ENCODE measurements at places on chromosomes 6 and 20.

DNA sequence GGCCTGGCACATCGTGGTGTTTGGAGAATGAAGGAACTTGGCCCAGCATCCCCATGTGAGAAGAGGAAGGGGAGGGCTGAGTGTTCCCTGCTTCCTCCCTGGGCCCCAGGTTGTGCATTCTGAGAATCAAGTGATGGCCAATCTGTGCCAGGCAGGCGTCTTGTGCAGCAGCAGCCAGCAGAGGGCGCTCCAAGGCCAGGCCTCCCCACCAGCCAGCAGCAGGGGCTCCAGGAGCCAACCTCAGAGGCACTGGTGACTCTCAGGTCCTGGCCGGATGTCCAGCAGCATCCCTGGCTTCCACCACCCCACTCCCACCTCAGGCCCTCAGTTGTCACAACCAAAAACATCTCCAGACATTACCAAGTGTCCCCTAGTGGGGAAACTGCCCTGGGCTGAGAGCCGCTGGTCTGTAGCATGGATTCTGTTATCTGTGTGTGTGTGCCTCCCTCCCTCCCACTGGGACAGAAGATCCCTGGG is 192.0 kb downstream of the PREX1 start:
- DNase-seq: peak; percentile 88

GRCh38 chr20:31833130-31833930 is 12.1 kb downstream of the FOXS1 start:
- peak; percentile 79 for DNase-seq

DNA sequence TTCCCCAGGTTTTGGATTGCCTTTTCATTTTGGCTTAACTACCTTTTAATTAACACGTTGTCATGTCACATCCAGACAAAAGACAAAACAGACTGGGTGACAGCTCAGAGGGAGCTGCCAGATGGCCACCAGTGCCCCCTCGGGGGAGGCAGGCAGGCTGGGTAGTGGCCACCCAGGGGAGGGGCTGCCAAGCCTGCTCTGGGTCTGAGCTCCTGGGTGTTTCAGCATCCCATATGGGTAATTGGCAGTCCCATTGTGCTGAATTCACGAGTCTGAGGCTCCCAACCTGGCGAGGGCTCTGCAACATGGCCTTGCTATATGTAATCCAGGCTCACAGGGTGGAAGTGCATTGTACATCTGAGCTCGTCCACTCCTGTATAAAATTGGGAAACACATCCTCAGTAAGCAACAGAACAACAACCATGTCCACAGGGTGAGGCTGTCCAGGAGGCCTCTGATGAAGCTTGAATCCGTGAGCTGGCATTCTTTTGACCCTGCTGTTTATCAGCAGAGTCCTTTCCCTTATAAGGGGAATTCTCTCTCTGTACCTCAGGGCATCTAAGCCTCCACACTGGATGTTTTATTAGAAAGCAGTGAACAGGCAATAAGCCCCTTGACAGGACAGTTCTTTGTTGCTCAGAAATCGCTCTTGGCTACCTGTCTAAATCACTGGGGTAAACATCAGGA is 111.7 kb upstream of the SLC22A23 start:
- no peak for DNase-seq

DNA sequence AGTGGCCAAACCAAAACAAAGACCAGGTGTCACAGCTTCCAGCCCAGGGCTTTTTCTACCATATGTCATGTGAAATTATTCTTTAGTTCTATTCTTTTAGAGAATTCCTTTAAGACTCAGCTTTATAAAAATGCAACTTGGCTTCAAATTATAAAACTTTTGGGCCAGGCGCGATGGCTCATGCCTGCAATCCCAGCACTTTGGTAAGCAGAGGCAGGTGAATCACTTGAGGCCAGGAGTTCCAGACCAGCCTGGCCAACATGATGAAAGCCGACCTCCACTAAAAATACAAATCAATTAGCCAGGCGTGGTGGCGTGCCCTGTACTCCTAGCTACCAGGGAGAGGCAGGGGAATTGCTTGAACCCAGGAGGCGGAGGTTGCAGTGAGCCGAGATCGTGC is 210.3 kb upstream of the ARG1 start:
- DNase-seq: no peak

DNA sequence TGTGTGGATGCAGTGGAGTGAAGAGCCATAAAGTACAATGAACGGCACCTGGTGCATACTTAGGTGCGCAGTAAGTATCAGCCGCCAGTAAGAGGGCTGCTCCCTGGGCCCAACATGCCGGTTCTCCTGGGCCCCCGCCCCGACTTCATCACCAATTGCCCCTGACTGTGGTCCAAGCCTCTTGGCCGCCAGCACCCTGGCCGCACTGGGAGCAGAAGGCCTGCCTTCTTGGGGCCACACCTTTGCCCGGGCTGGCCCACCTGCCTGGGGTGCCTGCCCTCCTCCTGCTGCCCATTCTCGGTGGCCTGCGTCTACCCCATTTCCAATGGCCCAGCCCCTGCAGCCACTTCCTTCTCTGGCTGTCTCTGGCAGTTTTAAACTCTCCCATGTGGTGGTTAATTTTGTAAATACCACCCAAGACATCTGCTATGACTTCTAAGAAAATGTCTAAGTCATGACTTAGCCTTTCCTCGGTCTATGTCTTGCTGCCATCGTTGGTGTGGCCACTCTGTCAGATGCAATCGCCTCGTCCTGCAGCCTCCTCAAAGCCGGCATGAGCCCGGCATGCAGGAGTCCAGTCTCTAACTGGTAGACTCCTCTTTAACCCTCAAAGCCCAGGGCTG is 36.8 kb downstream of the PMEPA1 start:
- DNase-seq: no peak

DNA sequence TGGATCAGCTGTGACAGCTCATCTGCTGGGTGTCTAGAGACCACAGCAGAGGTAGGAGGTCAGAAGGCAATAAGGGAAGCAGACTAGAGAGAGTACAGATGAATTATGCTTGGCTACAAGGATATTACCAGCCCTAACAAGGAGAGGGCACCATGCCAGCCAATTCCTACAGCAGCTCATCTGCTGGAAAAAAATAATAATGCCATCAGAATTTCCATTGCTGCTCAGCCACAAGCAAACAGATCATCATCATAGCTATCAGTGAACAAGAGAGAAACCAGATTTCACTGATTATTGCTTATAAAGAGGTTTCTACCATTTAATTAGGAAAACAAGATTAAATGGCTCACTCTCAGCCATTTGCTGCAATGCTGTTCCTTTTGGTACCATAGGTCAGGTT is 66.5 kb downstream of the PSMG4 start:
- no peak for DNase-seq

- peak; percentile 45 for DNase-seq
Observed at GRCh38 chr6:35569011-35569461, 56.3 kb upstream of the TULP1 start.

DNA sequence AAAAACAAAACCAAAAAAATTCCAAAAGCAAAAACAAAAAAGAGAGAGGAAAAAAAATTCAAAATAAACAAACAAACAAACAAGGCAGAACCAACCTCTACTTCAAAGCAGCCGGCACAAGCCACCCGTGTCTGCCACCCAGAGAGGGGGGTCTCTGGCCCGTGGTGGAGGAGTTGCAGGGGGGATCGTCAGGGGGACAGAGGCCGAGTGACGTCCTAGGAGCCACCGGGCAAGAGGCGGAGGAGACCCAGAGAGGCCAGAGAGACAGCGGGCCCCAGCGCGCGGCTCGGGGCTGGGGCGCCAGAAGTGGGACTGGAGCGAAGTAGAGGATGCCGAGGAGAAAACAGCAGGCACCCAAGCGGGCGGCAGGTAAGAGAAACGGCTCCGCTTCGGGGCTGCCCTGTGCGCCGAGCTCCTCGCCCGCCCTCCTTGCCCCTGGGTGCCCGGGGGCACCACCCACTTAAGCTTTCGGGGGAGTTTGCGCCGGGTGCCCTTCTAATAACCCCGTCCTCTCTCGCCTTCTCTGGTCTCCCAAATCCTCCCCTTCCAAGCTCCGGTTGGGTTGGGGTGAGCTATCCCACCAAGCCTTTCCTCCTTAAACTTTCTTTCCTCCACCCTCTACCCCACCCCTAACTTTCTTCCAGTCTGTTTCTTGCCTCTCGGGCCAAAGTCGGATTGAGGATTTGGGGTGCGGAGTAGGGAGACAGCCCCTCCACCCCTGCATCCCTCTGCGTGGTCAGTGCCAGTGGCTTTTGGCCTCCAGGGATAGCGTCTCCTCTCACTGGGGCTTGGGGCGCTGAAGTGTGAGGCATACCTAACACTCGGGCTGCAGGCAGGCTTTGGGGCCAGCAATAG is 1.0 kb downstream of the TSHZ2 start:
- peak; percentile 42 for DNase-seq

Data from HEK293T (cell line).